ENCODE measurements at places on chromosomes 1 and 21.

DNA sequence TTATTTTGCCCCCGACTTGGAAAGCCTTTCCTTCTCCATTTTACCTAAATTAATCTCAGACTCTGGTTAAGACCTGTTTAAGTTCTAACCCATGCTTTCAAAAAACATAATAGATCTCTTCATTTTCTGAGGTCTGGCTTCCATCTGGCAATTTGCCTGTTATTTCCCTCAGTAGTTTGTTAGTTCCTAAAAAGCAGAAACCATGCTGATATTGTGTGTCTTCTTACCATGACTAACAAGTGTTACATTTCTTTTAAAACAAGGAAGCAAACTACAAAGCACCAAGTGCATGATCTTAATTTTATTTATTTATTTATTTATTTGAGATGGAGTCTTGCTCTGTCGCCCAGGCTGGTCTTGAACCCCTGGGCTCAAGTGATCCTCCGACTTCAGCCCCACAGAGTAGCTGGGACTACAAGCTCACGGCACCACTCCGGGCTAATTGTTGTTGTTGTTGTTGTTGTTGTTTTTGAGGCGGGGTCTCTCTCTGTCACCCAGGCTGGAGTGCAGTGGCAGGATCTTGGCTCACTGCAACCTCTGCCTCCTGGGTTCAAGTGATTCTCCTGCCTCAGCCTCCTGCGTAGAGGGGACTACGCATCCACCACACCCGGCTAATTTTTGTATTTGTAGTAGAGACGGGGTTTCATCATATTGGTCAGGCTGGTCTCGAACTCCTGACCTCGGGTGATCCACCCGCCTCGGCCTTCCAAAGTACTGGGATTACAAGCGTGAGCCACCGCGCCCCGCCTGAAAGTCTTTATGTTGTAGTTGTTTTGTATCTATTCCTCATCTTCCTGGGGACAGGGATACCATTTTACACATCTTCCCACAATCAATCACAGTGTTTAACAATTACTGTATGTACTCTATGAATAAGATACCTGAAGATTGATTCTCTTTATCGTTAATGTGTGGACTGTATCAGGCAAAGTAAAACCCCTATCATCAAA lies 1.3 kb upstream of the PATJ start:
- H3K27me3 ChIP-seq: no peaks in the 10 kb centered on the region
- no peak for DNase-seq
- no peak overlapping the region for H3K27ac ChIP-seq

- H3K27me3 ChIP-seq: no peaks in the 10 kb centered on the region
- no peak overlapping the region for H3K27ac ChIP-seq
- H3K4me3 ChIP-seq: no peak overlapping the region
- peaks cover 7% of the 10 kb centered on the region for H3K36me3 ChIP-seq
These were observed 2.4 kb upstream of the PPP1R15B start for GRCh38 chr1:204414016-204414415.

DNA sequence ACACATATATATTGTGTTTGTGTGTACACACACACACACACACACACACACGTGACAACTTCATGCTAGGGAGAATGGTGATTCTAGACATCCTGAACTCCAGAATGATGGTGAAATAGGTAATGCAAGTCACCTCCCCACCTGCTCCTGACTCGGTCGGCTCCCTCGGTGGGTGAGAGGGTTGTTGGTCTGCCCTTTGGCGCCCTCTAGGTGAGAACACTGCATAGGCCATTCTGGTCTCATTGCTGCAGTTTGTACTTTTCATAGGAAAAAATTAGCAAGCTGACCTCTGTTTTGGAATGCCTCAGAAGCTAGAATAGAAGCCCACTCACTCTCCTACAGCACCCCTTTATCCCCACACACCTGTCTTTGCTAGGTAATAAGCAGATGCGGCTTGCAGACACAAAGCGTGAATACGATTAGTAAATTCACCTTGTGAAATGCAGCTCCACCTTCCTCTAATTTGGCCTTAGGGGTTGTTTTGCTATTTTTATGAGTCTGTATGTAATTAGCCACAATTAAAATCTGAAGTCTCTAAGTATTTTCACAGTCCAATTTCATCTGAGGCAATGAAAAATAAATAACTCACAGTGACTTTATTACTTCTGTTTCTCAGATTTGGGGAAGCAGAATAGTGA lies 130.0 kb upstream of the KCNJ15 start:
- H3K27ac ChIP-seq: no peak overlapping the region
- H3K36me3 ChIP-seq: no peaks in the 10 kb centered on the region
- H3K4me3 ChIP-seq: no peak overlapping the region
- no peaks in the 10 kb centered on the region for H3K27me3 ChIP-seq
- DNase-seq: peak; percentile 10
- no peaks in the 10 kb centered on the region for H3K4me1 ChIP-seq

- no peaks in the 10 kb centered on the region for H3K4me1 ChIP-seq
- no peaks in the 10 kb centered on the region for H3K36me3 ChIP-seq
- H3K27ac ChIP-seq: no peak overlapping the region
- no peaks in the 10 kb centered on the region for H3K27me3 ChIP-seq
These were observed 29.0 kb downstream of the PTAFR start for GRCh38 chr1:28147264-28148094.

DNA sequence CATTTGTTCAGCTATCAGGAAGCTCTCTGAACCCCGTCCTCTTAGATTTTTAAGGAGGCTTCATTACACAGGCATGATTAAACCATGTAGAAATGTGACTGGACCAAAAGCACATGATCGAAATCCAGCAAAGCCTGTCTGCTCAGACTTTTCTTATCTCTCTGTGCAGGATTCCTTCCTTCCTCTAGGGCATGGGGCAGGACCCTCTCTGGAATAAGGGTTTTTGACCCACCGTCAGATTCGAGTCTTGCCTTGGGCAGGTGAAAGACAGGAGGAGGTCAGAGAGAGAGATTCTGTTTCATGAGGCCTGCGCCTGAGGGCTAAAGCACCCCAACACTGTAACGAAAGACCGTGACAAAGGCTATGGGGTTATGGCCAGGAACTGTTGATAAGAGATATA lies 136.8 kb downstream of the RHOU start:
- no peak for DNase-seq
- H3K4me1 ChIP-seq: no peaks in the 10 kb centered on the region
- H3K27me3 ChIP-seq: no peaks in the 10 kb centered on the region

Measured in CD4-positive, alpha-beta T cell (primary cell).